ENCODE measurements at places on chromosomes 11 and 22.

DNA sequence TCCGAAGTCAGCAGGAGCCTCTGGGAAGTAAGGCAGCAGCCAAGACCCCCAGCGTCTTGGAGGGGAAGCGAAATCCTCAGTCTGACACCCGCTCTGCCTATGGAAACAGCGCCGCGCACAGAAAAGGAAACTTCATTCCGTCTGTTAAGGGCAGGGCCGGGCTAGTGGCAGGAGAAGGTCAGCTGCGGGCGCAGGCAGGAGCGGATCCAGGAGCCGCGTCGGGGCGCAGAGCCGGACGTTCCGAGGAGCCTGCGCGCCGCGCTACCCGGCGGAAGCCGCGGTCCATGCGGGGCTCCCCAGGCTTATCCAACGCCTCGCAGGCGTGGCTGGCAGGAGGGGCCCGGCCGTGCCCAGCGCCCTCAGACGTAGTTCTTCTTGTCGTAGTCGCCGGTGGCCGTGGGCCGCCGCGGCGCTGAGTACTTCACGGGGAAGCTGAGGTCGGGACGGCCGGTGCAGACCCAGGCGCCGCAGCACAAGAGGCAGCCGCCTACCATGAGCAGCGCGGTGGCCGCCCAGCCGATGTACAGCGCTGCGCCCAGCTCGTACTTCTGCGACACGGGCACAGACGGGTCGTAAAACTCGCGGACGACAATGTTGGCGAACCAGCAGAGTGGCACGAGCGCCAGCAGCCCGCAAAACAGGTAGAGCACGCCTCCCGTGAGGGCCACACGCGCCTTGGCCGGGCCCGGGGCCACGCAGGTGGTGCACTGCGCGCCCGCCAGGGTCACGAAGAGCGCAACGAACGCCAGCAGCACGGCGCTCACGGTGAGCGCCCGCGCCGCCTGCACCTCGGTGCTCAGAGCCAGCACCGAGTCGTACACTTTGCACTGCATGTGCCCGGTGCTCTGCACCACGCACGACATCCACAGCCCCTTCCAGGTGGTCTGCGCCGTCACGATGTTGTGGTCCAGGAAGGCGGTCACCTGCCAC lies 705 bp downstream of the CLDN5 start:
- no peak for DNase-seq

DNA sequence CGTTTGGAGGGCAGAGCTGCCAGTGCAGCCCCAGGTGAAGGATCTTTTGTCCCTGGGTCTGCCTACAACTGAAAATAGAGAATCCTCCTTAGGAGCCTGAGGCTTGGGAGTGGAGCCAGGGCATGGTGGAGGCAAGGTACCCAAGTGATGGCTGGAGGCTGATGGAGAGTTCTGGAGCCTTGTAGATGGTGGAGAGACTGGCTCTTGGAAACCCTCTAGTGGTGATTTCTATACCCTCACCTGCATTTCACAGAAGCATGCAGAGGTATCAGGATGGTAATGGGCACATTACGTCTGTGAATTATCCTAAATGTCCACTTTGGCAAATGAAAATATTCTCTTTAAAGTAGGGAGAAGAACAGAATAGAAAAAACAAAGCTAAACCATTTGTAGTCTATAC lies 44.4 kb downstream of the INSC start:
- no peak for DNase-seq

- DNase-seq = no peak
Measured at GRCh38 chr22:45837508-45837907, 139.5 kb downstream of the WNT7B start.

DNA sequence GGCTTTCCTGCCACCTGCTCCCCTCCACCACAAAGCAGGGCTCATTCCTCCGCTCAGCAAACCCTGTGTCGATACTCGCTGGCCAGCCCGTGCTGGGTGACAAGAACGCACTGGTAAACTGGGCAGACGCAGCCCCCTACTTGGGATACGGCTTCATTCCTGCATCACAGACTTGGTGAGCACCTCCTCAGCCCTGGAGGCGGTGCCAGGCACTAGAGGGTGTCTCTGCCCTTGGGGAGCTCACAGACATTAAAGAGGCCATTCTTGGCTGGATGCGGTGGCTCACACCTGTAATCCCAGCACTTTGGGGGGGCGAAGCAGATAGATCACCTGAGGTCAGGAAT lies 6.0 kb downstream of the ZDHHC24 start:
- no peak for DNase-seq

DNA sequence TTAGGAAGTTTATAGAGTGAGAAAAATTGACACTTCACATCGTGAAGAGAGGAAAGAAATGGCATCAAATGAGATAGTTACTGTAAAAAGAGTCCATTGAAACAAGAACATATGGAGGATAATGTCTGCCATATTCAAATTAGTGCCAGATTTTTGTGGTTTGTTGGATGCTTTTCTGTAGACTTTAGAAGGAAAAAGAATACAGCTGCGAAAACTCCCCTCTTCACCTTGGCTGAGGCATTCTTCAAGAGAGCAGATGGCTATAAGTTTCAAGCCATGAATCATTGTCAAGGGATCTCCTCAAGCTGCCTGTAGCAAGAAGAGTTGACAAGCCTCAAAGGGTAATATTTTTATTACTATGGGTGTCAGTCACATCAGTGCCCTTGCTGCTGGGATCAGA lies 507.4 kb upstream of the RAG2 start:
- DNase-seq = no peak

- no peak for DNase-seq
Measured at GRCh38 chr11:124108156-124108555, 7.1 kb upstream of the VWA5A start.

- no peak for DNase-seq
Measured at GRCh38 chr11:16981651-16982194, 32.5 kb downstream of the PLEKHA7 start.

DNA sequence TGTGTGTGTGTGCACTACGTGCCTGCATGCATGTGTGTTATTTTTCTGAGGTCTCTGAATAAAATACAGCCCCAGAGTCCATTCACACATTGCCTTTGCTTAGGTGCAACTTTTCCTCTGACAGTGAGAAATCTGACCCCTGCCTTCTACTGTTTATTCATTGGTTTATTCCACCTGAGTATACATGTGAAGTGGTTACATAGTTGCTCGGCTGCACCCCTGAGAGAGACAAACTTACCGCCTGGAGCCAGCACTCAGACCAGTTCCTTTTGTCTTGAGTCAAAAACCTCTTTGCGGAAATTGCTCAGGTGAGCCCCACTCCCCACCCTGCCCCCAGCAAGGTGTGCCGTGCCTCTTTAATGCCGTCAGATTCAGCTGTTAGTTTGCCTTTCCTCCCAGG lies 363.6 kb downstream of the BRD1 start:
- no peak for DNase-seq

All from stimulated activated naive CD8-positive, alpha-beta T cell treated with anti-CD3 and anti-CD28 coated beads, Interleukin-15, Interleukin-2, amounts not matched to agents 100 U/mL and 50 U/mL, for 24 hours (primary cell).